ENCODE measurements at places on chromosomes 1 and 21.

GRCh38 chr1:159705904-159706256 lies 8.5 kb downstream of the CRP start:
- DNase-seq, result no peak

DNA sequence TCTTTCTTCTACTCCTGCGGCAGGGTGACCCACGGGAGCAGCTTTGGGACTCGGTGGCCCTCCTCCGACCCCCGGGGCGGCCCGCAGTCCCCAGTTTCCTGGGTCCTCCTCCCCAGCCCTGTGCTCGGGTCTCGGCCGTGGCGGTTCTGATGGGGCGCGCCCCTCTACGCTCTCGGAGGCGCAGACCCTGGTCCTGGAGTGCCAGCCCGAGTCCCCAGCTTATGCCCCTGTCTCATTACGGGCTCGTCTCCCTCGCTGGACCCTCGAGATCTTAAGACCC lies 430 bp downstream of the BTG2 start:
- DNase-seq, result no peak

GRCh38 chr1:77027847-77028246 lies 160.6 kb downstream of the ST6GALNAC5 start:
- no peak for DNase-seq

DNA sequence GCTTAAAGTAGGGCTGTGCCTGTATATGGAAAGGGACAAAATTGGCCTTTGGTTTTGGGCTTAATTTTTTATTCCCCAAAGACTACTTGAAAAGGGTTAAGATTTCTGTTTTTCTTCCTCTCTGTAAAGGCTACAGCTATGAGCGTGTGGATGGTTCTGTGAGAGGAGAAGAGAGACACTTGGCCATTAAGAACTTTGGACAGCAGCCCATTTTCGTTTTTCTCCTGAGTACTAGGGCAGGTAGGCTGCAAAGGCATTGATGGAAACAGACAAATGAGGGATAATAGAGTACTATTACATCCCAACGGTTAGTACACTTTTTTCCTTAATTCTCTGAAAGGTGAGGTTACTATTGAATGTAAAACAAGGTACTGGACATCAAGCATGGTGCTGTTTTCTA lies 29.6 kb downstream of the CHD1L start:
- DNase-seq, result no peak

DNA sequence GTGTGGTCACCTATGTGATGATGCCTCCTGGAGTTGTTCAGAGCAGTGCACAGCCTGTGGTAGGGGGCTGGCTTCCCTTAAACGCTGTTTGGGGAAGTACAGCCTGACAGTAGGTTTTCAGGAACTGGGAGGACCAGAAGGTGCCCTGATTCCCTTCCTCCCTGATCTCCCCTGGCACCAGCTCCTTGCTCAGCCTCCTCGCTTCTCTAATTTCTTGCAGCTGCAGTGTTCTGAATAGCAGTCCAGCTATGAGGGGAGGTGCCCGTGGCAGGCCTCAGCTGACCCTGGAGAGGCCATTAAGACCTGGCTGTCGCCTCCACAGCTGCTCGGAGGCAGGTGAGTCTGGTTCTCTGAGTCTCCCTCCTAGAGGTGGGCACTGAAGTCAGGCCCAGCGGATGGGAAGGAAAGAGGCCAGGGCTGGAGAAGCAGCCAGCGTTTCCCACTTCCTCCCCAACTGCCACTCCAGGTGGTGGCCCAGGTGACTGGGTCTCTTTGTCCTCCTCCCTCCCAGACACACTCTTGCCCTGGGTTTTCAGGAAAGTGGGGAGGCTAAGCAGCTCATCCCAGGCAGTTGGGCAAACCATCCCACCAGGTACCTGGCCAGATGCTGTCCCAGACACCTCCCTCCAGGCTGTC lies 52.0 kb upstream of the RPL11 start:
- DNase-seq, result no peak

DNA sequence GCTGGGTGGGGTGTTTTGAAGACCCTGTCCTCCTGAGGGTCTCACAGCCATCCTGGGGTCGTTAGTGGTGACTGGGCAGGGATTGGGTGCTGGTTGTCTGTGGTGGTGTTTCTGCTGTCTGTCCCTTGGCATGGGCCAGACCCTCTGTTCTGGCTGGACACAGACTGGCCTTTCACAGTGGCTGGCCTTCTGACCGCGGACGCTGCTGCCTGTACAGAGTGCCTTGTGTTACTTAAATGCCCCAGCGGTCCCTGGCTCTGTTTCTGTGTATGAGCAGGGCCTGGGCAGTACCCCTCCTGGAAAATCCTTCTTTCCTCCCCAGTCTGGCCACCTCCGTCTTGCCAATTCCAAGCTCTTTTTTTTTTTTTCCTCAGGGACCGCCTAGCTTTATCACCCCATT lies 50.9 kb downstream of the SH3BGR start:
- no peak for DNase-seq

DNA sequence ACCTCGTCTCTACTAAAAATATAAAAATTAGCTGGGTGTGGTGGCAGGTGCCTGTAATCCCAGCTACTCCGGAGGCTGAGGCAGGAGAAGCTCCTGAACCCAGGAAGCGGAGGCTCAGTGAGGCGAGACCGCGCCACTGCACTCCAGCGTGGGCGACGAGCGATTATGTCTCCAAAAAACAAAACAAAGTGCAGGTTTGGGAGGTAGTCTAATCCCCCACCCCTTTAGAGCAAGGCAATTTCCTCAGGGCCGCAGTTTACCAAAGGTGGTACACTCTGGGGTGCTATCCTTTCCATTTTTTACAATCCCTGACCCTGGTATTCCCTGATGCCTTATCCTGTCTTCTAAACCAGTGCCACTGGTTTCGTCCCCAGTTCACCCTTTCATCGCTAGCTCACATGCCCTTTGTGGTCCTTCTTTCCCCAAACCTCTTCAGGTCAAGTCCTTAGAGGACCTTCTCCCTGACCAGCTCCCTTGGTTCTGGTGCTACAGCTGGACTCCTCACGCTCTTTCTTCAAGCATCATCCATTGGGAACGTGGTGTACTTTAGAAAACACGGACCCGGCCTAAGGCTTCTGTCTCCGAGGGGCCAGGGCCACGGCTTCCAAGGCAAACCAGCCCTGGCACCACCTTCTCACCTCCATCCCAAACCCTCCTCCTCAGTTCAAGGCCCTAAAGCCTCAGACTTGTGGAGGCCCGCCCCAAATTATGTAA lies 873 bp downstream of the IFT25 start:
- no peak for DNase-seq

DNA sequence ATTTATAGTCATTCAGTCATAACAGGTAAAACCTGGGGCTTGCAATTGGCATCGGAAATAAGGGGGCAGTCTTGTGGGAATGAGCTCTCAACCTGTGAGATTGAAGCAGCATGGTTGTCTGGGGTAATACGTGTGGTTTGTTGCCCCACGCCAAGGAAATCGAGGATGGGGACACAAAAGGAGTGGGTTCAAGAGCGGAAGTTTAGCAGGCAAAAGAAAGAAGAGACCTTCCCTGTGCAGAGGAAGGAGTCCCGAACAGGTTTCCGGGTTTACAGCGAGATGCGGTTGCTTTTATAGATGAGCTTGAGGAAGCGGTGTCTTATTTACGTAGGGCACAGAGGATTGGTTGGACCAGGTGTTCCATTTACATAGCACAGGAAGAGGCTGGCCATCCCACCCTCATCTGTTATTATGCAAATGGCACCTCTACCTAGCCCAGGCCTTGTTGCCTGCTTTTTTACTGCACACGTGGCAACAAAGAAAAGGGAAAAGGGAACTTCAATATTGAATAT lies 37.3 kb downstream of the IFNAR1 start:
- DNase-seq, result no peak

- no peak for DNase-seq
Measured at GRCh38 chr1:221800831-221801230, 58.9 kb upstream of the DUSP10 start.

DNA sequence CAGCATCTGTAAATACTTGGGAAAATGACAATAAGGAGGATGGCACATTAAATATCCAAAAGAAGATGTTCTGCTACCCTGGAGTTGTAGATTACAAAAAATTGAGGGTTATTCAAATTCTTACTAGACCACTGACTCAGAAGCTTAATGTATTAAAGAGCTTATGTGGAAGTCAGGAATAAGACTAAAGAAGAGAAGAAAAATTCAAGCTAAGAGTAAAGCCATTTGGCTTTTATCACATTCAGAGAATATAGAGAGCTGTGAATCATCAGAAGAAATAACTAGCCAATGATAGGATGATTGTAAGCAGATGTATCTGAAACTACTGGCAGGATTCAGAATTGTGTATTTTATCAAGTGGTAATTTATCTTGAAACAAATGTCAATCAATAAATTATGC lies 237.0 kb downstream of the TBX15 start:
- no peak for DNase-seq

DNA sequence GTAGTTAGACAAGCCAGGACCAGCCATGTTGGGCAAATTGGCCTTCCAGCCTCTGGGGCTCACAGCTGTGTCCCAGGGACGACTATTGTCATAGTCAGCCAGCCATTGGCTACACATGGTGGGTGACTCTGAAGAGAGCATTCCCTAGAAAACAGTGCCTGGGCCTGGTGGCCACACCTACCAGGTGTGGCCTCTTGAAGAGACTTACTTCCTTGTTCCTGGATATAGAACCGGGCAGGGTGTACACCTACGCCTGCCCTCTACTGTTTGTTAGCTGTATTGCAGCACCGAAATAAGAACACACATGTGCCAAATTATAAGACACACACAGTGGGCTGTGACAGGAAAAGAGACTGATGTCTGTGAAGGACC lies 134.6 kb upstream of the ARHGEF16 start:
- no peak for DNase-seq

DNA sequence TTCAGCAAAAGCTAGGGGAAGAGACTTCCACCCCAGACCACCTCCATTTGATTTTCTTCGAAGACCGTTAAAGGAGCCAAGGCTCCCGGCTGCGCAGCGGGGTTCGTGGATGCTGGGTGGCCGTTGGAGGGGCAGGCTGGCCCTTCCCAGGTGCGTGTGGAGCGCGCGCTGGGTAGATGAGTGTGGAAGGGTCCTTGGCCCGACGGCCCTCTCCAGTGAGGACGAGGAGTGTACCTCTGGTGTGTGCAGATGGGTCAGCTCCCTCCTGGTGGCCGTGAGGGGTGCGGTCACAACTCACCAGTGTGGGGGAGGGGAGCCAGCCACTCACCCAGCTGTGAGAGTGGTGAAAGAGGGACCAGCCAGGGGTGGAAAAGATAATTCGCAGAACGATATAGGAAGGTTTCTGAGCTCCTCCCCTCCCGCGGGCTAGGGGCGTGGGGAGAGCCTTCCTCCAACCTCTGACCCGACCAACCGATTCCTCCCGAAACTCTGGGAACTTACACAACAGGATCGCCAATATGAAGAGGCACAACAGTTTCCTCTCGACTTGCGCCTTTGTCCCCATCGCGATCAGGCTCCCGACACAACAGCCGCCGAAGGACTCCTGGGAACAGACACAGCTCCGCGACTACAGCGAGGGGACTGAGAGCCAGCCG lies at the start of gene F11R:
Gene F11R, minus strand, starts transcription at position 644 of the 656 bp plus-strand sequence. Its CDS starts 79 bp downstream, at position 565.
- DNase-seq, result peak; percentile 16
